ENCODE measurements at places on chromosomes 5 and 9.
A peak's percentile ranks its signal among the peaks of the same experiment; 100 is the strongest.

- H3K4me1 ChIP-seq = no peaks in the 10 kb centered on the region
- H3K27me3 ChIP-seq = no peaks in the 10 kb centered on the region
- no peaks in the 10 kb centered on the region for H3K36me3 ChIP-seq
- no peak for DNase-seq
- H3K4me3 ChIP-seq = no peak overlapping the region
Measured at GRCh38 chr9:125890826-125891225, 143.7 kb downstream of the PBX3 start.

- no peak overlapping the region for H3K4me3 ChIP-seq
- H3K4me1 ChIP-seq = no peaks in the 10 kb centered on the region
- no peaks in the 10 kb centered on the region for H3K27me3 ChIP-seq
- no peak overlapping the region for H3K27ac ChIP-seq
- no peak for DNase-seq
Measured at GRCh38 chr9:100775912-100776311, 198.0 kb downstream of the CAVIN4 start.

GRCh38 chr9:20048985-20049384 is 260.1 kb upstream of the SLC24A2 start:
- H3K27ac ChIP-seq = no peak overlapping the region
- H3K27me3 ChIP-seq = no peaks in the 10 kb centered on the region
- no peaks in the 10 kb centered on the region for H3K4me1 ChIP-seq
- no peak overlapping the region for H3K4me3 ChIP-seq
- no peak for DNase-seq

GRCh38 chr9:113669522-113670115 is 206.1 kb downstream of the RGS3 start:
- no peak for DNase-seq
- no peaks in the 10 kb centered on the region for H3K4me1 ChIP-seq
- H3K36me3 ChIP-seq = no peaks in the 10 kb centered on the region
- no peak overlapping the region for H3K4me3 ChIP-seq
- no peak overlapping the region for H3K27ac ChIP-seq
- H3K27me3 ChIP-seq = no peaks in the 10 kb centered on the region

DNA sequence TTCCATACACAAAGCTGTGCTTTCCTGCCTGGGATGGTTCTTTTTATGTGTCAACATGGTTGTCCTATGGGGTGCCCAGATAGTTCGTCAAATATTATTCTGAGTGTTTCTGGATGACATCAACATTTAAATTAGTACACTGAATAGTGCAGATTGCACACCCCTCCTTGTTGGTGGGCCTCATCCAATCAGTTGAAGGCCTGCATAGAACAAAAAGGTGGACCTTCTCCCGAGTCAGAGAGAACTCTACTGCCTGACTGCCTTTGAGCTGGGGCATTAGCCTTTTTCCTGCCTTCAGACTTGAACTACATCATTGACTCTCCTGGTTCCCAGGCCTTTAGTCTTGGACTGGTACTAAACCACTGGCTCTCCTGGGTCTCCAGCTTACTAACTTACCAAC is 80.4 kb downstream of the SHB start:
- no peak overlapping the region for H3K27ac ChIP-seq
- H3K4me1 ChIP-seq = no peaks in the 10 kb centered on the region
- no peaks in the 10 kb centered on the region for H3K27me3 ChIP-seq
- no peaks in the 10 kb centered on the region for H3K36me3 ChIP-seq
- no peak for DNase-seq
- H3K4me3 ChIP-seq = no peak overlapping the region

GRCh38 chr9:96514108-96514799 is 64.3 kb downstream of the HABP4 start:
- H3K27ac ChIP-seq = peak overlapping the region; percentile 51
- H3K36me3 ChIP-seq = no peaks in the 10 kb centered on the region
- no peaks in the 10 kb centered on the region for H3K27me3 ChIP-seq

DNA sequence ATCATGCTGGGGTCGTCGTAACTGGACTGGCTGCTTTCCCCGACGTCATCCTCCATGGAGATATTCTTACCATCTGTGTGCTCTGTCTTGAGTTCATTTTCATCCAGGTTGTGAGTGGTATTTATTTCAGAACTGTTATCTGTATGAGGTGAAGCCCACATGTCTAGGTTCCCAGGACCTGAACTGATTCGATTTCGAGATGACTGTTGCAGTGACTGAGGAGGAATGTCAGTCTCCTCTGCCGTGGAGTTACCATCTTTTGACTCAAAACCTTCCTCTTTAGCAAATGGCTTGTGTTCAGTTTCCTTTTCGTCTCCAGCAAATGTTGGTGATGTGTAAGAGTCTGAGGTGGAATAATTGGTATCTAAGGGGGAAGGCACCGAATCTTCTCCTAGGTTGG is 55.2 kb upstream of the PCA3 start:
- DNase-seq = no peak
- H3K4me1 ChIP-seq = no peaks in the 10 kb centered on the region
- H3K27ac ChIP-seq = no peak overlapping the region
- no peaks in the 10 kb centered on the region for H3K27me3 ChIP-seq

GRCh38 chr5:169408731-169409130 is 107.8 kb upstream of the SLIT3 start:
- no peaks in the 10 kb centered on the region for H3K4me1 ChIP-seq
- no peaks in the 10 kb centered on the region for H3K36me3 ChIP-seq
- DNase-seq = no peak
- no peaks in the 10 kb centered on the region for H3K27me3 ChIP-seq
- no peak overlapping the region for H3K27ac ChIP-seq

GRCh38 chr5:174755106-174755505 is 30.7 kb downstream of the MSX2 start:
- peaks cover 3% of the 10 kb centered on the region for H3K4me1 ChIP-seq
- no peak overlapping the region for H3K4me3 ChIP-seq
- H3K27me3 ChIP-seq = no peaks in the 10 kb centered on the region
- H3K27ac ChIP-seq = no peak overlapping the region
- H3K36me3 ChIP-seq = no peaks in the 10 kb centered on the region
- DNase-seq = no peak

- no peak overlapping the region for H3K27ac ChIP-seq
- H3K27me3 ChIP-seq = no peaks in the 10 kb centered on the region
- H3K4me1 ChIP-seq = no peaks in the 10 kb centered on the region
- no peaks in the 10 kb centered on the region for H3K36me3 ChIP-seq
- no peak for DNase-seq
Measured at GRCh38 chr5:174505621-174506020, 218.8 kb upstream of the MSX2 start.

GRCh38 chr9:114112778-114113584 is 13.9 kb upstream of the KIF12 start:
- H3K27me3 ChIP-seq = no peaks in the 10 kb centered on the region
- DNase-seq = peak; percentile 84
- H3K4me3 ChIP-seq = no peak overlapping the region
- no peak overlapping the region for H3K27ac ChIP-seq
- no peaks in the 10 kb centered on the region for H3K4me1 ChIP-seq
- no peaks in the 10 kb centered on the region for H3K36me3 ChIP-seq

- H3K27ac ChIP-seq = no peak overlapping the region
- no peaks in the 10 kb centered on the region for H3K27me3 ChIP-seq
- H3K4me3 ChIP-seq = no peak overlapping the region
- H3K4me1 ChIP-seq = no peaks in the 10 kb centered on the region
Measured at GRCh38 chr5:134708301-134708700, 30.0 kb upstream of the CAMLG start.

- H3K4me3 ChIP-seq = no peak overlapping the region
- DNase-seq = no peak
- H3K27me3 ChIP-seq = no peaks in the 10 kb centered on the region
Measured at GRCh38 chr9:109351032-109351431, 30.2 kb upstream of the EPB41L4B start.

DNA sequence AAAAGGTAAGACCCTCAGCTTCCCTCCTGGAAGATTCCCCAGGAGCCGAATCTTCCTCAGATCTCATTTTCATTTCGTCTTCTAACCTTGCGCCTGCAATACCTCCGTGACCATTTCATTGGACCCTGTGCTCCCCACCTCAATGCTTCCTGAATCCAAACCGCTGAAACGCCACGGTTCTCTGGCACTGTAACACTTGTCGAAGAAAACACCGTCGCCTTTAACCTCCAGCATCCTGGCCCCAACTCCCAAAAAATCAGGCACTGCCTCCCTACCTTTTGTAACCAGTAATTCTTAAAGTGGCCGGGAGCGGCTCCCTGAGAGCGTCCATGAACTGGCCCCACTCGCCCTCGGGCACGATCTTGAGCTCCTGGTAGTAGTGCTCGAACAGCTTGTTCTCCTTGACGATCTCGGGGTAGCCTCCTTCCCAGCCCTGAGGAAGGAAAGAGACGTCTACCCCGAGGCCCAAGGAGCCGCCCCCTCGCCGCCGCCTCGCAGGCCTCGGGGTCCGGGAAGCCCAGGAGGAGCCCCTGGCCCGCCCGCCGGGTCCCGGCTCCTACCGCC is 438 bp downstream of the NSUN2 start:
- DNase-seq = no peak
- no peaks in the 10 kb centered on the region for H3K27me3 ChIP-seq
- peak overlapping the region; percentile 83 for H3K27ac ChIP-seq

- H3K36me3 ChIP-seq = no peaks in the 10 kb centered on the region
- H3K27ac ChIP-seq = no peak overlapping the region
- H3K4me3 ChIP-seq = no peak overlapping the region
Measured at GRCh38 chr5:56565644-56566043, 249.7 kb upstream of the MAP3K1 start.

DNA sequence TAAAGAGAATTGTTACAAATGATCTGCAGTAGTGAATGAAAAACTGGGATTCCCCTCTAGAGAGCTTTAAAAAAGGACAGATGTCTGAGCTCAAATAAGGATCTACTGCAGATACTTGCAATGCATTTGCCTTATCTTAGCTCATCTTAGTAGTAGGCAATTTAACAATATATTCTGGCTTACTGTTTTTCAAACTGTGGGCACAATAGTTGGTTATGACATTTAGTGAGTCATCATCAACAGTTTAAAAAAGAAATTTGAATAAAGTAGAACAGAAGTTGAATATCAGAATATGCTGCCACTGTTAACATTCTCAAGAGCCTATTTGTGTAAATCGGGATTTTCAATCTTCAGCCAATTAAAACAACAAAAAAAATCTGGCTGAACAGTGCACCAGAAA is 6.7 kb upstream of the CAST start:
- no peaks in the 10 kb centered on the region for H3K4me1 ChIP-seq
- DNase-seq = no peak
- no peak overlapping the region for H3K4me3 ChIP-seq
- H3K27me3 ChIP-seq = no peaks in the 10 kb centered on the region
- H3K36me3 ChIP-seq = no peaks in the 10 kb centered on the region

- no peaks in the 10 kb centered on the region for H3K4me1 ChIP-seq
- H3K4me3 ChIP-seq = no peak overlapping the region
- no peak for DNase-seq
- no peaks in the 10 kb centered on the region for H3K27me3 ChIP-seq
Measured at GRCh38 chr5:112684121-112684520, 53.6 kb upstream of the APC start.

GRCh38 chr9:115461280-115461679 is 343.3 kb upstream of the TNC start:
- no peaks in the 10 kb centered on the region for H3K27me3 ChIP-seq
- H3K27ac ChIP-seq = no peak overlapping the region
- H3K4me3 ChIP-seq = no peak overlapping the region
- no peak for DNase-seq

GRCh38 chr9:131403493-131403773 is 9.5 kb downstream of the PRRC2B start:
- no peaks in the 10 kb centered on the region for H3K36me3 ChIP-seq
- no peaks in the 10 kb centered on the region for H3K27me3 ChIP-seq
- H3K27ac ChIP-seq = no peak overlapping the region

- H3K27me3 ChIP-seq = no peaks in the 10 kb centered on the region
- peak overlapping the region; percentile 39 for H3K27ac ChIP-seq
- DNase-seq = peak; percentile 47
- no peaks in the 10 kb centered on the region for H3K36me3 ChIP-seq
- no peaks in the 10 kb centered on the region for H3K4me1 ChIP-seq
Measured at GRCh38 chr5:81856948-81857928, 106.3 kb upstream of the SSBP2 start.

GRCh38 chr5:60611099-60611740 is 88.7 kb downstream of the DEPDC1B start:
- no peaks in the 10 kb centered on the region for H3K27me3 ChIP-seq
- H3K4me3 ChIP-seq = no peak overlapping the region
- H3K36me3 ChIP-seq = no peaks in the 10 kb centered on the region
- H3K27ac ChIP-seq = no peak overlapping the region

GRCh38 chr9:27990524-27990923 is 417.2 kb upstream of the C9orf72 start:
- H3K4me3 ChIP-seq = no peak overlapping the region
- no peaks in the 10 kb centered on the region for H3K4me1 ChIP-seq
- no peak for DNase-seq
- H3K27ac ChIP-seq = no peak overlapping the region

GRCh38 chr5:671459-672328 is 21.5 kb downstream of the TPPP start:
- H3K36me3 ChIP-seq = no peaks in the 10 kb centered on the region
- H3K27ac ChIP-seq = no peak overlapping the region
- no peaks in the 10 kb centered on the region for H3K4me1 ChIP-seq
- no peak overlapping the region for H3K4me3 ChIP-seq
- DNase-seq = peak; percentile 65

GRCh38 chr5:40733879-40734563 is 21.7 kb downstream of the TTC33 start:
- H3K27ac ChIP-seq = peak overlapping the region; percentile 22
- no peaks in the 10 kb centered on the region for H3K27me3 ChIP-seq
- no peak overlapping the region for H3K4me3 ChIP-seq
- H3K36me3 ChIP-seq = no peaks in the 10 kb centered on the region
- H3K4me1 ChIP-seq = peaks cover 3% of the 10 kb centered on the region
- DNase-seq = no peak

GRCh38 chr9:76699971-76700370 is 64.3 kb upstream of the PCA3 start:
- DNase-seq = no peak
- no peak overlapping the region for H3K27ac ChIP-seq
- no peaks in the 10 kb centered on the region for H3K36me3 ChIP-seq
- H3K4me1 ChIP-seq = no peaks in the 10 kb centered on the region
- H3K27me3 ChIP-seq = no peaks in the 10 kb centered on the region
- H3K4me3 ChIP-seq = no peak overlapping the region

DNA sequence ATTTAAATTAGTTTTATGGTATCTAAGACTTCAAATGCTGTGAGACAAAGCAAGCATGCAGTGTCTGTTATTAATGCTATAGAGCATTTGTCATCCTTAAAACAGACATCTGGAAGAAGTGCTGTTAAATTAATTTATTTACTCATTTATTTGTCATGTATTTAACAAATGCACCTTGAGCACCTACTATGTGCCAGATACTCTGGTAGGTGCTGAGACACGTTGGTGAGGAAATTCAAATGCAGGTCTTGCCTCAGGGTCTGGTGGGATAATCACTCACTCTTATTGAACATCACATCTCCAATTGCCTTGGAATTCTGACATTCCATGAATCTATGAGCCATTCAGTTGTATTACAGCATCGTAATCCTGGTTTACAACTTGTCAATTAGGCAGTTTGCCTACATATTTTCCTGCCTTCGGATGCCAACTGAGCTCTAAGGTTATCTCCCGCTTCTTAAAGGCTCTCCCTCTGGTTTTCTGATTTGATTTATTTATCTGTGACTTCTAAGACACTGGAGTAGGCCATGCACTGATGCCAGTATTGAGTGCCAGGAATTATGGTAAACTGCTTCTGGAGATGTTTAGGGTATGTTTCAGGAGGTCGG is 56.0 kb upstream of the RPS23 start:
- no peaks in the 10 kb centered on the region for H3K4me1 ChIP-seq
- no peaks in the 10 kb centered on the region for H3K36me3 ChIP-seq
- H3K27ac ChIP-seq = peak overlapping the region; percentile 70
- no peak overlapping the region for H3K4me3 ChIP-seq
- DNase-seq = no peak
- H3K27me3 ChIP-seq = no peaks in the 10 kb centered on the region

GRCh38 chr5:14998491-14998890 is 126.9 kb upstream of the ANKH start:
- no peaks in the 10 kb centered on the region for H3K4me1 ChIP-seq
- no peak overlapping the region for H3K27ac ChIP-seq
- no peak for DNase-seq
- H3K36me3 ChIP-seq = no peaks in the 10 kb centered on the region
- no peaks in the 10 kb centered on the region for H3K27me3 ChIP-seq

Measured in uterus (tissue), 4 donors.